ENCODE measurements at places on chromosomes 16 and 17. TPM values are rescaled to one million over a fixed set of nuclear protein-coding genes. Genes with fewer than 3 reads are reported as not detected.
A peak's percentile ranks its signal among the peaks of the same experiment; 100 is the strongest.

RPGRIP1L gene
- total RNA-seq: 19.1 TPM

PRAC2 gene
- not detected for total RNA-seq

TMEM238L gene
- not detected for total RNA-seq

DNA sequence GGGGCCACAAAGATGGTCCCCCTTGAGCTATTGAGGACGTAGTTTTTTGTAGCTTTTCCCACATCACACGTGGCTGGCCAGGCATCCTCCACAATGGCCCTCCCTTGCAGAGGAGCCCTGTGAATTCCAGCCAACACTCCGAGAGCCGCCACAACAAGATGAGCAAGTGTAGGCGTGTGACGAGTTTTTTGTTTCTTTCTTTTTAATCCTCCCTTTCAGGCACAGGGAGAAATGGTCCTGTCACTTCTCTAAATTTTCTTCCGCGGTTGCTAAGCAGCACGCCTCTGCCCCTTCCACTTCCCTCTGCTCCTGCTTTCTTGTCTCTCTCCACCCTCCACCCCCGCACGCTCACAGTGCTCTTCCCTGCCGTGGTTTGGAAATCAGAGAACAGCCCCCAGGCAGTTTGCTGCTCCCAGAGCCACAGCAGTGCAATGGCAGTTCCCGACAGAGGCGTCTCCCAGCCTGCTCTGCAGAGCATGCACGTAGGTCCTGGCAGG lies 68.0 kb upstream of the MRTFB start:
- H3K27me3 ChIP-seq: peaks cover 15% of the 10 kb centered on the region
- peak overlapping the region; percentile 92 for H3K4me3 ChIP-seq
- peaks cover 30% of the 10 kb centered on the region for H3K4me1 ChIP-seq
- no peaks in the 10 kb centered on the region for H3K36me3 ChIP-seq

DNA sequence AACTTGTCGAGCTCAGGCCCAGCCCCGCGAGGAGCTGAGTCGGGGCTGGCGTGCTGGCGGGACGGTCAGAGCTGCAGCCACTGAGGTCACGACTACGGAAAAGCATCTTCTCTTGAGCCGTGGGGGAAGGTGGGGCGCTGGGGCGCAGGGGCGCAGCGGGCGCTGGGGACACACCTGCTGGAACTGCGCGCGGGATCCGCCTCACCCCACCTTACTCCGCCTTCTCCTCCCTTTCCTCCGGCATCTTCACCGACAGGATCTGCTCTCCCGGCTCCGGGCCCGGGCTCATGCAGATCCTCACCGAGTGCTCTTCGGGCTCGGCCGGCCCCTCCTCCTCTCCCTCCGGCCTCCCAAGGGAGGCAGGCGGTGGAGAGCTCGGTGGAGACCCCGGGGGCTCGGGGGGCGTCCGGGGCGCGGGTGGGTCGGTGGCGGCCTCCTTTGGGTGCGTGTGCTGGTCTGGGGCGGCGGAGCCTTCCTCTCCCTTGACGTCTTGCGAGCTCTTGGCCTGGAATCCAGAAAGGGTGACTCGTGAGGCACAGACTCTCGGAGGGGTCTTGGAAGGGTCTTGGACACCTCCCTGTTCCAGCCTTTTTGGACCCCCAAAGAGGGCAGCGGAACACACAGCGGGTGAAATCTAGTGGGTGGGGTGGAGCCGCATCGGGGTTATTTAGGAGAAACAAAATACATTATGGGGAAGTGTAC lies 81.8 kb upstream of the KIFC3 start:
- H3K4me3 ChIP-seq: peak overlapping the region; percentile 46
- no peak overlapping the region for H3K27ac ChIP-seq
- no peaks in the 10 kb centered on the region for H3K36me3 ChIP-seq
- peaks cover 16% of the 10 kb centered on the region for H3K4me1 ChIP-seq
- DNase-seq: no peak

- peaks cover 56% of the 10 kb centered on the region for H3K36me3 ChIP-seq
- peaks cover 19% of the 10 kb centered on the region for H3K27me3 ChIP-seq
- H3K4me1 ChIP-seq: peaks cover 60% of the 10 kb centered on the region
- peak overlapping the region; percentile 94 for H3K27ac ChIP-seq
- H3K4me3 ChIP-seq: peak overlapping the region; percentile 94
These were observed 2.2 kb downstream of the EIF5A start for GRCh38 chr17:7309628-7310027.

DNA sequence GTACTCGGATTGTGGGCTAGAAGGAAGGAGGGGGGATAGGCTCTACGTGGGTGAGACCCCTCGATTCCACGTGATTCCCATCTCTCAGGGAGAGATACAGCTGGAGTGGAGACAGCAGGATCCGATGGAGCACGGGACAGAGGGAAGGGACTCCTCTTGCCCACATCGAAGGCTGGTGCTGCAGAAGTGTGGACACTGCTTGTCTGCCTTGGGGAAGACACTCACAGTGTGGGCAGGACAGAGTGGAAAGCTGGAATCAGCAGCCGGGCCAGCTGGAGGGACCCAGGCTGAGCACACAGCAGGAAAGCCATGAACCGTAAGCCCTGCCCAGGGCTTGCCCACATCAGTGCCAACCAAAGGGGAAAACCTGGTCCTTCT lies 42.1 kb upstream of the RPH3AL start:
- no peak overlapping the region for H3K27ac ChIP-seq
- no peak for DNase-seq
- H3K36me3 ChIP-seq: no peaks in the 10 kb centered on the region

- H3K4me3 ChIP-seq: no peak overlapping the region
- peaks cover 34% of the 10 kb centered on the region for H3K36me3 ChIP-seq
- peaks cover 13% of the 10 kb centered on the region for H3K4me1 ChIP-seq
- H3K27ac ChIP-seq: no peak overlapping the region
- DNase-seq: peak; percentile 1
These were observed 14.1 kb downstream of the TP53 start for GRCh38 chr17:7673239-7673638.

DNA sequence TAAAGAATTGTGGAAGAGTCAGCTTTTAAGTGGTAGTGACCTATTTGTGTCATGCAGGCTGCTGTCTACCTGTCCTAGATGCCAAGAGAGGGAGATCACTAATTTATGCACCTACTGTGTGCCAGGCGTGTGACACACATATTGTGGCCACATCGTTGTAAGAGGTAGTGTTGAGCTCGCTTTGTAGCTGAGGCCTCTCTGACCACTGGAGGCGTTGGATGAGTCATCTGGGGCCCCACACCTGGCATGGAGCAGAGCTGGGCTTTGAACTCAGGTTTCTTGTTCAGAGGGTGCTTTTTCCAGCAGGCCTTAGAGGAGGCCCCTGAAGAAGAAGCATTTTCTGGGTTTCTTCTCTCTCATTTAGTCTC lies 52.3 kb upstream of the LGALS9 start:
- no peak for DNase-seq
- no peaks in the 10 kb centered on the region for H3K27me3 ChIP-seq
- no peaks in the 10 kb centered on the region for H3K36me3 ChIP-seq
- peaks cover 33% of the 10 kb centered on the region for H3K4me1 ChIP-seq
- H3K27ac ChIP-seq: no peak overlapping the region

GRCh38 chr16:53886482-53887378 lies 182.8 kb downstream of the FTO start:
- peaks cover 41% of the 10 kb centered on the region for H3K36me3 ChIP-seq
- no peak for DNase-seq
- H3K27ac ChIP-seq: no peak overlapping the region
- H3K27me3 ChIP-seq: no peaks in the 10 kb centered on the region
- no peak overlapping the region for H3K4me3 ChIP-seq

DNA sequence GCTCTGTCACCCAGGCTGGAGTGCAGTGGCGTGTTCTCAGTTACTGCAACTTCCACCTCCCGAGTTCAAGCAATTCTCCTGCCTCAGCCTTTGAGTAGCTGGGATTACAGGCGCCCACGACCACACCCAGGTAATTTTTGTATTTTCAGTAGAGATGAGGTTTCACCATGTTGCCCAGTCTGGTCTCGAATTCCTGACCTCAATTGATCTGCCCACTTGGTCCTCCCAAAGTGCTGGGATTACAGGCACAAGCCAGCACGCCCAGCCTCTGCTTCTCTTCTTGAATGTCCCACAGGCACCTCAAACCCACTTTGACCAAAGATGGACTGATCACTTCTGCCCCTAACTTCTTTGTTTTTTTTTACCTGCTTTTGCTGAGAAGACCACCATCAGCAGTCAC lies 4.6 kb upstream of the ARL5C start:
- H3K4me3 ChIP-seq: no peak overlapping the region
- DNase-seq: no peak
- H3K27me3 ChIP-seq: peaks cover 30% of the 10 kb centered on the region
- H3K4me1 ChIP-seq: peaks cover 15% of the 10 kb centered on the region

DNA sequence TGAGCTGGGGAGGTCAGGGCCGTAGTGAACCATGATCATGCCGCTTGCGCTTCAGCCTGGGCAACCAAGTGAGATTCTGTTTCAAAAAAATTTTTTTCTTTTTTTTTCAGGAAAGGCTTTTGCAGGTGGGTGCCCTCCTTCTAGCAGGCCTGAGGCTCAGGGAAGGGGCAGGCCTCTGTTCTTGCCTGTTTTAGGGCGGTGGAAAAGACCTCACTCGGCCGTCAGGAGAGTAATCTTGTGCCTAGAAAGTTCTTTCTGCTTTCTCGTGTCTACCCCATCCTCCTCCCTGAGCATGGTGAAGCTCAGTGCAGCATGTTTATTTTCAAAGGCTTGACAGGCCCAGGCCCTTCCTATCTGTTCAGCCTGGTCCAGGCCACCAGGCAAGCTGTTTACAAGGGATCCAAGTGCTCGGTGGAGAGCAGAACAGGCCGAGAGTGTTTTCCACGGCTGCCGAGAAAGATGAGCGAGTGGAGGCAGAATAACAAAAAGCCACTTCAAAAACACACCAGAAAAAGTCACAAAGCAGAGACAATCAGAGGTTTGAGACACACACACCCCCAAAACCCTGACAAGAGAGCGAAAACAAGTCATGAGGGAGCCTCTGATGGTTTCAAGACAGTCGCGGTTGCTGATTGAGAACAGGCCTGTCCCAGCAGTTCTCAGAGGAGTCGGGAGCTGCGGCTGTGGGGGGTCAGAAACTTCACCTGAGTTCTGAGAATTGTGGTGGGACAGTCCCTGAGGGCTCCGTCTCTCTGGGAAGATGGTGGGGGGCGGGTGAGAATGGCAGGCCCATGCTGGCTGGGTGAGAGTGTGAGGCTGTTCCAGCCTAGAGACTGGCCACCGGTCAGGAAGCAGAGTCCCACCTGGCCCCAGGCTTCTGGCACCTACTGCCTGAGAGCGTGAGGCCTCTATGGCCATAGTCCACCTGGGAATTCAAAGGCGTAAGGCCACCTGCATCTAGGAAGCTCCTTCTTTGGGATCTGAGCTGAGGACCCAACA lies 37.5 kb upstream of the CCR7 start:
- DNase-seq: no peak
- H3K4me1 ChIP-seq: peaks cover 7% of the 10 kb centered on the region
- H3K36me3 ChIP-seq: peaks cover 5% of the 10 kb centered on the region
- H3K27ac ChIP-seq: no peak overlapping the region

- DNase-seq: peak; percentile 92
- peak overlapping the region; percentile 100 for H3K27ac ChIP-seq
- no peaks in the 10 kb centered on the region for H3K36me3 ChIP-seq
These were observed 9.1 kb upstream of the COL1A1 start for GRCh38 chr17:50210240-50211225.
